Activated T-cell treated with anti-CD3 and anti-CD28 coated beads, Interleukin-2, amount 50 U/mL, for 4 hours (primary cell): ENCODE measurements at places on chromosomes 2 and 18.

DNA sequence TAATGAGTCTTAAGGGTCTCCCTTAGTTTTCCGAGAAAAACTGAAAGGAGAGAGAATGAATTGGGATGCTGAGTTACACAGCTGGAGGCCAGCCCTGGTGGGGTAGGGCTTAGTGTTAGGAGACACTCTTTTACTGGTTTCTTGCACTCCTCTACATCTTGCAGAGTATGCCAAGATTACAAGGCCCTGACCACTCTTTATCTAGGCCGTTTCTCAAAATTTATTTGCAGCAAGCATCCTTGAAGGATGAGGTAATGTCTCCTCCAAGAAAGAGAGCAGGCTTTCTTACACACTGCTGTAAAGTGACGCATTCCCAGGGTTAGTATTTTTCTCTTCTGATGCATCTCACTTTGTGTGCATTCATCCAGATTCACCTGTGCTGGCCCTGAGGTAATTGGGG lies 166.2 kb downstream of the TDRD15 start:
- DNase-seq = no peak

GRCh38 chr2:12178289-12179080 lies 432.1 kb downstream of the LPIN1 start:
- DNase-seq = no peak

DNA sequence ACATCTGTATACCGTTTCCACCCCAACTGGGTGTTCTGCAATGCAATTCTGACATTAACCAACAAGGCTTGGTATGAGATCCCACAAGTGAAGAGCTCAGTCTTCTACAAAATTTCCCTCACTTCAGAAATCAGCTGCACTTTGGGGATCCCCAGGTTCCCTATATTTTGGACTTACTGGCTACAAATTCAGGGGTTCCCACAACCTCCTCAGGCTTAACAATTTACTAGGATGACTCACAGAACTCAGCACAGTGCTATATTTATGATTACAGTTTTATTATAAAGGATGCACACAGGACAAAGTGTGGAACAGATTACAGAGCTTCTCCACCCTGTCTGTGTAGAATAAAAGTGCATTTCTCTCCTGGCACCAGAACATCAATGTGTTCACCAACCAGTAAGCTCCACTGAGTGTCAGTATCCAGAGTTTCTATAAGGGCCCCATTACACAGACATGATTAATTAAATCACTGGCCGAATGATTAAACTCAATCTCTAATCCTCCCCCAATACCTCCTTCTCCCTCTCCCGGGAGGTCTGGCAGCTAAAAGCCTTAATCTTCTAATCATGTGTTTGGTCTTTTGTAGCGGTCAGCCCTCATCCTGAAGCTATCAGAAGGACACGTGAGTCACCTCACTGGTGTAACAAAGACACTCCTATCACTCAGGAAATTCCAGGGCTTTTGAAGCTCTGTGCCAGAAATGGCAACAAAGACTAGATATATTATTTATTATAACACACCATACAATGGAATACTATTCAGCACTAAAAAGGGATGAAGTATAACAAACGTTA lies 84.6 kb downstream of the SLC66A3 start:
- DNase-seq = no peak

DNA sequence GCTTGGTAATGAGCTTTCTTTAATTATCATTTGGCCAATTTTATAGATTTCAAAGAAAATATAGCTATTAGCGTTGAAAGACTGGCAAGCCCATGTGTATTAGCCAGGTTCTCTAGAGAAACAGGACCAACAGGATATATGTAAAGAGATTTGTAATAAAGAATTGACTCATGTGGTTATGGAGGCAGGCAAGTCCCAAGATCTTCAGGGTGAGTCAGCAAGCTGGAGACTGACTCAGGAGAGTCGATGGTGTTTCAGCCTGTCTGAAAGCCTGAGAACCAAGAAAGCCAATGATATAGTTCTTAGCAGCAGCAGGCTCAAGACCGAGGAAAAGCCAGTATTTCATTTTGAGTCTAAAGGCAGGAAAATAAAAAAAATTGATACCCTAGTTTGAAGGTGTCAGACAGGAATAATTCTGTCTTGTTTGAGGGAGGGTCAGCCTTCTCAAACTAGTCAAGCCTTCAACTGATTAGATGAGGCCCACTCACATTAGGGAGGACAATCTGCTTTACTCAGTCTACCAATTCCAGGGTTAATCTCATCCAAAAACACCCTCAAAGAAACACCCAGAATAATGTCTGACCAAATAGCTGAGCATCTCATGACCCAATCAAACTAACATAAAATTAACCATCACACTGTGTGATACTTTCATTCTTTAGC lies 78.3 kb upstream of the CRIM1 start:
- no peak for DNase-seq

DNA sequence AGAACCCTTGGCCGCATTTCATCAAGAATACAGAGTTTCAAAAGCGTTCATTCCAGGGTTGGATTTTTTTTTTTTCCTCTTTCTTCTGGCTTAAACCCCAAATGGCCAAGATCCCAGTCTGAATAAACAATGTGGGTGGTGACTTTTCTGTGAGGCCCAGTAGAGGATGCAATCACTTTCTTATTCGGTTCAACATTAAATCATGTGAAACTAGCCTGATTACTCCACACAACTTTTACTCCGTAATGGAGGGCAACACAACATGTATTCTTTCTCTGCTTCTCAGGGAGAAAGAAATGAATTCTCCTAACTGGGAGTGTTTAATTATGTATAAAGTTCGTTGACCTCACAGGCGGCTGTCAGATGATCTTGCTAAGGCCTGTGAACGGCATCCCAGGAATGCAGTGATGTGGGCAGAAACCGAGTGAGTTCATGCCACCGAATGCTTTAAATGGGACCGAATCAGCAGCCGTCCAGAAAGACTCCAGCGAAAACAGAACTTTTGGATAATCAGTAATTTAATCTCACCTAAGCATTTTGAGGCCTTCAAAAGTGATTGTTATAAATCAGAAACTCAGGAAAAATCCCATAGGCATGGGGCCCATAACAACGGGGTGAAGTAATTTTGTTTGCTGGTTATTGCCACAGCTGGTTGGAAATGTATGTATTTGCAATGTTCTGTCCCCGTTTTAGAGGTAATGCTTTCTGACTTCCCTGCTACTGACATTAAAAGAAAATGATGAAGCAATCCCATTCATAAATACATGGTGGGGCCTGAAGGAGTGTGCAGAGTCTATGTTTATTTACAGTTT lies 81.5 kb downstream of the BCL2 start:
- no peak for DNase-seq

- no peak for DNase-seq
Measured at GRCh38 chr18:55647331-55647730, 59.3 kb upstream of the TCF4 start.

- DNase-seq = no peak
Measured at GRCh38 chr2:8851811-8852560, 14.6 kb upstream of the KIDINS220 start.

- no peak for DNase-seq
Measured at GRCh38 chr2:197993830-197994229, 189.4 kb downstream of the PLCL1 start.

- no peak for DNase-seq
Measured at GRCh38 chr2:18505703-18506341, 54.6 kb downstream of the RDH14 start.

DNA sequence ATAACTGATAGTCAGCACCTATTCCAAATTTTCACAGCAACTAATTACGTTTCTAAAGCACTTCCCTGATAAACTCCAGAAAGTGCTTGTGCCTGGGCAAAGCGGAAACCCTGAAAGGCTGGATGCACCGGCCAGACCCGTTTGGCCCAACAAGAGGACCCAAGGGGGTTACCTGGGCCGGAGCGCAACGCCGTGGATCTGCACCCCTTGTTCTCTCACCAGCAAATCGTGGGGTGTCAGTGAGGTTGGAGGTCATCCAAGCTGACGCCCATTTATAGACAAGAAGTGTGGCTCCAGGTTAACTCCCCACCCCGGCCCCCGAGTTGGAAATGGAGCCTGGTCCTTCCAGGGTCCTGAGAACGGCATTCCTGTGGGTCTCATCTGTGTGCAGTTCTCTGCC lies 167.0 kb upstream of the HDAC4 start:
- no peak for DNase-seq

- DNase-seq = no peak
Measured at GRCh38 chr2:196117214-196117705, 48.6 kb upstream of the DNAH7 start.

- DNase-seq = no peak
Measured at GRCh38 chr18:27609221-27609620, 424.1 kb upstream of the CHST9 start.

GRCh38 chr2:232327105-232328031 lies 51.2 kb upstream of the ALPP start:
- DNase-seq = peak; percentile 85

DNA sequence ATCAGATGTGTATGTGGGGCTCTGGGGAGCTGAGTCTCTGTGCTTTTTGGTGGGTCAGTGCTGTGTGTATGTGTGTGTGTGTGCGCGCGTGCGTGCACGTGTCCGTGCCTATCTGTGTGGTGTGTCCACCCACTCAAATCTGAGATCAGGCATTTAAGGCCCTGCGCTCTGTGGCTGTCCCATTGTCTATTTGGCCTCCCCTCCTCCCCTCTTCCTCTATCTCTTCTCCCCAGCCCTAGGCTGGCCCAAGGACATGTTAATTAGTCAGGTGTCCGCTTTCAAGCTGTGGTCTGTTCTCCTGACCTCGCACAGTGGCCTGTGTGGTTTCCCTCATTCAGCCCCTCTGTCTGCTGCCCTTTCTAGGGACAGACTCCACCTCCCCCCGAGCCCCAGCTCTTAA lies 136.4 kb downstream of the DYSF start:
- DNase-seq = no peak

- no peak for DNase-seq
Measured at GRCh38 chr18:69401226-69401971, 711 bp downstream of the DOK6 start.

DNA sequence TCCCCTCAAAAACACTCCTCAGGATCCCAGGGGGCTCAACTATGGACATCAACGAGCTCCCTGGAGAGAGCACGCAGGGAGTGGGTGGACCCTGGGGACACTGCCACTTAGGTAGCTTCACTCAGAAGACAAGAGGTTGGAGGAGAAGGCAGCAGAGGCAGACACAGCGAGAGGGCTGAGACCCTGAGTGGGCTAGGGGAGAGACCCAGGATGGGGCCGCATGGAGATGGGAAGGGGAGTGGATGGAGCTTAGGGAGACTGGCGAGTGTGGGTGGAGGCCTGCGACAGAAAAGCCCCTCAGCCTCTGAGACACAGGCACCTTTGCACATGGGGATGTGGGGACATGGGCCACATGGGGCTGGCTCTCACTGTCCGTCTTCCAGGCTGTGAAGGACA lies 70.9 kb downstream of the ASB1 start:
- DNase-seq = no peak

GRCh38 chr2:208134928-208135586 lies 5.4 kb upstream of the CRYGC start:
- no peak for DNase-seq

- no peak for DNase-seq
Measured at GRCh38 chr2:182020286-182021070, 34.8 kb downstream of the PPP1R1C start.
